SK-MEL-5 (cell line): ENCODE measurements at places on chromosomes 6 and 20. TPM values are rescaled to one million over a fixed set of nuclear protein-coding genes. Genes with fewer than 3 reads are reported as not detected.

ERVFRD-1 gene
- total RNA-seq = 0.24 and 0.63 TPM in 2 replicates

MAP7 gene
- total RNA-seq = 32.5 and 33.0 TPM in 2 replicates

DNA sequence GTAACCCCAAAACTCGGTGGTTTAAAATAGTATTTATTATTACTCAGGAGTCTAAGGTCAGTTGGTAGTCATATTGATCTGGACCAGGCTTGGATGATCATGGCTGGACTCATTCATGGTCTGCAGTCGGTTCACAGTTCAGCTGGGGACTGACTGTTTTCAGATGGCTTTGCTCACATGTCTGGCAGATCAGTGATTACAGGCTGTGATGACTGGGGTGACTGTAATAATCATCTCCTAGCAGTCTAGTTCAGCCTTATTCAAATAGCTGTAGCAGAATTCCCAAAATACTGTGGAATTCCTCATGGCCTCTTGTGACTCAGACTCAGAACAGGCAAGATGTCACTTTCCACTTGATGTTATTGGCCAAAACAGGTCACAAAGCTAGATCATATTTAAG, 16.4 kb upstream of the NT5DC1 start:
- DNase-seq = no peak

DNA sequence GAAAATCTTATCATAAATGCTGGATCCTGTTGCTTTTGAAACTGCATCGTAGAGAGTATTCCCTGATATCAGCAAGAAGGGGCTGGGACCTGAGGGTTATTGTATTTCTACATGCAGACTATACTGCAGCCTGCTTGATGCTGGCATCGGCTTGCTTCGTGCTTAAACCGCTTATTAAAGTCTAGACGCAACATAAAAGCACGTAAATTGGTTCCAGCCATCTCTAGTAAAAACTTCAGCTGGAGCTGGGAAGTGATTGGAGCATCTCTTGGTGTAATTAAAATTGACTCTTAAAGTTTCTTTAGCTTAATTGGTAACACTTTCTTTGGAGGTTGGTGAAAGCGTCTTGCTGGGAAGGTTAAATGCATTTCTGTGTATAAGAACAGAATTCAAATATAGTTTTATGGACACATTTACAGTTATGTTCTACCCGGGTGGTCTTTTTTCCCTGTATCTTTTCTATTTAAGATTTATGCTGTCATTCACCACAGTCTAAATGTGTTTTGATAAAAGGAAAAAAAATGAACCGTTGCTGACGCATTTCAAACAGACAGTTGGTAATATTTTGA, 139.0 kb upstream of the JAG1 start:
- no peak for DNase-seq

DNA sequence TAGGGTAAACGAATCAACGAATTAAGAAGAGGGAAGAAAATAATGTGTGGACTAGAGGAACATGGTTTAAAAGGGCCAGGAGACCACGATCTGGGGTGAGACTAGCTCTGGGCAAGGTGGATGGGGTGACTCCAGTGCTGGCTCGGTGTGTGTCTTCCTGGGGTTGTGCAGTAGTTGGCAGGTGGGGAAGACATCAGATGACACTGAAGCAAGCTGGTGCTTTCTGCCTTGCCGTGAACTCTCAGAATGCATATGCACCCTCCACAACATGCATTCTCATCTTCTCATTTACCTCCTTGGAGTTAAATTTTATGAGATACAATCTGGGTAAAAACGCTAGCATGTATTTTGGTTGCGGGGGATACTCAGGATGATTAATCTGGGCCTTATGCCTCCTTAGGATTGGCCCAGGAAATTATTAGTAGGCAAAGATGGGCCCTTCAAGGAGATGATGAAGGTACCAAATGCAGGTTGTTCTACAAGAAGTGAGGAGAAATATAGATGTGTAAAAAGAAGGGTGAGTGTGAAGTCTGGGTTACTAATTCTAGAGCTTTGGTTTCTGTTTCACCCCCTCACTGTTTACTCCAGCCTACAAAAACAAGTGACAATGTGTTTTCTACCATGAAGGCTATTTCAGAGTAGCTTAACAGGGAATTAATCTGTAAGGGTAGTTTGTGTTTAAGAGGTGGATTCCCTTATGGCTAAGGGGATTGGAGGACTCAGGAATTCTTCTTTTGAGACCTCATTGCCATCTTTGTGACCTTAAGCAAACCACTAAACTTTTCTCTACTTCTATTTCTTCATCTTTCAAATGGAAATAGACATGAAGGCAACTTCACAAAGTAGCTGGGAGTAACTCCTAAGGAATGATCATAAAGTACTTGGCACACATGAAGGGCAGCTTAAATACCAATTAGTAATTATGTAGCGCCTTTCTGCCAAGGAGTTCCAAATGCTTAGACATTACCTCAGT, 71.0 kb upstream of the SUPT3H start:
- no peak for DNase-seq
